ENCODE measurements at places on chromosomes 12 and 14. TPM values are rescaled to one million over a fixed set of nuclear protein-coding genes. Genes with fewer than 3 reads are reported as not detected.

The TMEM233 gene
- not detected for total RNA-seq

The PRR4 gene
- total RNA-seq: 9.3 TPM

The FBXO33 gene
- 21.9 TPM for total RNA-seq

The TAS2R13 gene
- total RNA-seq: 0.11 TPM

The KRT7 gene
- total RNA-seq: 2,979 TPM

The AICDA gene
- total RNA-seq: not detected

The PLA2G1B gene
- total RNA-seq: not detected

The KLRC1 gene
- total RNA-seq: not detected

The TPH2 gene
- not detected for total RNA-seq

The HVCN1 gene
- total RNA-seq: 3.3 TPM

The SAMD15 gene
- total RNA-seq: 1.2 TPM

The TAS2R14 gene
- total RNA-seq: 1.6 TPM

The C12orf50 gene
- not detected for total RNA-seq

The CAPRIN2 gene
- total RNA-seq: 33.6 TPM

The NPAS3 gene
- 1.2 TPM for total RNA-seq

The KRAS gene
- 5.8 TPM for total RNA-seq

The TMEM30B gene
- 85.3 TPM for total RNA-seq

The FGF23 gene
- total RNA-seq: not detected
